ENCODE measurements at places on chromosomes 3 and 15.

DNA sequence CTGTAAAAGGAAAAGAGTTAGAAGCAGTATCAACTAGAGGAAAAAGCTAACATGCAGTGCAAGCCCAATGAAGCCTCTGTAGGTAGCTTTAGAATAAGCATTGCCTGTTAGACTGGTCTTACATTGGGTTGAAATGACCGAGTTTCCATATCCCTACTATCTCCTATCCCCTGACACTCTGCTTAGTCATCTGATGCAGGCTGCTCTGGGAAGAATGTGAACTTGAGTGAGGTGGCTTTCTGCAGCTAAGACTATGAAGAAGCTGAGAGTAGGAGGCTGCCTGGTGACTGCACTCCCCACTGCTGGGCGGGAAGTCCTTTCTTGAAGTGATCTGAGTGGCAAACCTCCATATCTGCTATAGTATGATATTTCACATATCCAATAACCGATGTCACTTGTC lies 64.7 kb downstream of the OXSM start:
- no peak for DNase-seq

DNA sequence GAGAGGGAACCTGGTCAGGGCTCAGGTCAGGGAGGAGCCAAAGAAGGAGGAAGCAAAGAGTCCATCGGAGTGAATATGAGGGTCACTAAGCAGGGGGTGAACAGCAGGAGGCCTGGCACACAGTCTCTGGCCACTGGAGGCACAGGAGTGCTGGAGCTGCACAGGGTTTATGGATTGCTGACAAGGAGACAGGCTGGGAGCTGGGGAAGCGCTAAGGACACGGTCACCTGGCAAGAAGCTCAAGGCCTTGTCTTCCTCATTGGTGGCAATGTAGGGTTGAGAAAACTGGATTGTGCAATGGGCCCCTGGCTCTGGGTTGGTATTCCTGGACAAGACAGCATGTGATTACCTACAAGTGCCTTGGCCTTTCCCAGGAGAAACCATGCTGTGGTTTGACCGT lies 5.8 kb upstream of the CAMP start:
- DNase-seq = no peak

DNA sequence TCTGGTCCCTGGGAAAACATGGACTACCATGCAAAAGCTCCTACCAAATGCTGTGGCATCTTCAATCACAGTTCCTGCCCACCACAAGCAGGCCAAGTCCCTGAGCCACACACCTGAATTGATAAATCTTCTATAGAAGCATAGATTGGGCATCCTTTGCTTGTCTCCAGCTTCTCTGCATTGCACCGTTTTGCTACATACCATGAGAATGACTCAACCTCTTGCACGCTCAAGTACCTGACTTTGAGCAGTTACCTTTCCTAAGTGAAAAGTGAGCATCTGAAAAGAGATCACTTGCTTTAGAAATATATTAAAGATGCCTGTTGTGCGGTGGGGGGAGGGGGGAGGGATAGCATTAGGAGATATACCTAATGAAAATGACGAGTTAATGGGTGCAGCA lies 31.3 kb downstream of the GATM start:
- DNase-seq = no peak

DNA sequence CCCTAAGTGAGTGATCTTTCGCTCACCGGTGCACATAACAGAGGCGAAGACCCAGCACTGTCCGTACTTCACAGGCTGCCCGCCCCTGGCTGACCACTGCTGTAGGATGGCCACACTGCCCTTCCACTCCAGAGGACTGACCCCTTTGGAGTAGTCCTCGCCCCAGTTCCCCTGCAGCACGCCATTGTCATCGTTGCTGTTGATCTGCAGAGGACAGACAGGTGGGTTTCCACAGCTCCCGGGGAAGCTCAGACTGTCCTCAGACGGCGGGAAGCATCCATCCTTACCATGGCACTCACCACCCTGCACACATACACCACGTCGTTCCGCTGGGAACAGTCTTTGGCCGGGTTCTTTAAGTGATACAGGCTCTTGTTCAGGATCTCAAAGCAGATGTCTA lies 20.5 kb upstream of the TGM5 start:
- DNase-seq = no peak

DNA sequence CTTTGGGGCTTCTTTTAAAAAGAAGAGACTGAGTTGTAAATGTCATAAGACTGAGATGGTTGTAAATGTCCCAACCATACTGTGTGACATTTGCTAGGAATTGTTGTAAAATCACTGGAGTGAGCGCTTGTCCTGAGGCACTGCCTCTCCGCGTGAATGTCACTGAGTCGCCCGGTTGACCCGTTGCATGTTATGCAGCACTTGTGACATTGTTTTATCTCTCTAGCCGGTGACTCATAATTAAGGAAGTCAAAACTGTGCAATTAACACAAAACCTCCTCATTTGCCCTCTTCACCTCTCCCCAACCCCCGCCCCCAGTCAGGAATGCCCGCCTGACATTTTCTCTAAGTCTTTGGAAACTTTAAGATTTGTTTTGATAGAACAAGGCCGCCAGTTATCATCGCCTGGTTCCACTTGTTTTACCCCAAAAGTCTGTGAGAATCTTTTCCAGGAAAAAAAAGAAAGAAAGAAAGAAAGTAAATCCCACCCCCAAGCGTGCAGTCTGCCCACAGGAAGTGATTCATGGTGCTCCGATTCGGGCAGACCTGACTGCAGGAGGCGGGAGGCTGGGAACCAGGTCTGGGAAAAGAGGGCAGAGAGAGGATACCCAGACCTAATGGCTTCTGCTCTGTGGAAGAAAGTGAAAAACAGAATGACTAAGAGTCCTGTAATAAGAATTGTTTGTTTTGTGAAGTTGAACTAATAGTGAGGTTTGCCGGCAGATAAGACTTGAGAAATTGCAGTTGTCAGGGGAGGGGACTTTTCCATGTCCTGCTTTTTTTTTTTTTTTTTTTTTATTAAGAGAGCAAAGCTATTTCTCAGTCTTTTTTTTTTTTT lies 84.8 kb downstream of the SMAD3 start:
- no peak for DNase-seq

Data from cortex of kidney (tissue), 1 donor.